Right hindlimb (tissue), 1 donor: ENCODE measurements at places on chromosomes 7 and 10.

GRCh38 chr7:28847681-28848080, 110.4 kb downstream of the TRIL start:
- DNase-seq: peak; percentile 47

DNA sequence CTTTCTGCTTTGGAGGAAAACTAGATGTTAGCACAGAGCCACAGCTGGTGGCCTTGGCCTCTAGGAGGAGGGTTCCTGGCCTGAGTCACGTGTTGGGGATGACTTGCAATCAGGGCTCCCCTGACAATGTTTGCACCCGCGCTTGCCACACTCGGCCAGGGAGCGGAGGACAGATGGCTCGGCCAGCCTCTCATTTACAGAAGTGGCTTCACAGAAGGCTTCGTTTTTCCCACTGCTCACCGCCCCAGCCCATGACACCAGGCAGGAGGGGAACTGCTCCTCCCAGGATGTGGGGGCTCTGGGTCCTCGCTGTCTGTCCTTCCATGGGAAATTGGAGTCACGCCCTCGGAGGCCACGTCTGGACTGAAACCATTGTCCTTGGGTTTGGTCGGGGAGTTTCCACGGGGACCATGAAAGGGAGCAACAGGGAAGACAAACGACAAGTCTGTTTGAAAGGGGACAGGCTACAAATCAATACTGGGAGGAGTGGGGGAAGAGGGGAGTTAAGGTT, 49.6 kb upstream of the UBE3C start:
- no peak for DNase-seq

GRCh38 chr7:39651265-39651664, 27.9 kb downstream of the RALA start:
- no peak for DNase-seq

GRCh38 chr7:107742678-107743566, 1.0 kb upstream of the CBLL1 start:
- no peak for DNase-seq

GRCh38 chr7:50981743-50982142, 199.0 kb upstream of the GRB10 start:
- DNase-seq: no peak

DNA sequence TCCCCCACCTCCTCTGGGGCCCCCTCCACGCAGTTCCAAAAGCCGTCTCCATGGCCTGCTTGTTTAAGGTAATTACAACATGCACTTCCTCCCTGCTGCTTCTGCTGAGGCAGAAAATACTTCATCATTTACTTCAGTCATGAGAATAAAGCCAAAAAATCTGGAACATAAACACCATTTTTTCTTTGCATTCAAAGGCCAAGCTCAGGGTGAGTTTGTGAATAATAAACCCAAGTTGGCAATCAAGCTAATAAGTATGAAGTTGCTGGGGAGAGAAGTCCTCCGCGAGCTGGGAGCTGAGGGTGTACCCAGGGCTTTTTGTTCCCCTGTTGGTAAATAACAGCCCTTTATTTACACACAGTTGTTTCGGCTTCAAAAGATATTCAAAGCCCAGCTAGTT, 70.5 kb downstream of the FAM204A start:
- DNase-seq: no peak

DNA sequence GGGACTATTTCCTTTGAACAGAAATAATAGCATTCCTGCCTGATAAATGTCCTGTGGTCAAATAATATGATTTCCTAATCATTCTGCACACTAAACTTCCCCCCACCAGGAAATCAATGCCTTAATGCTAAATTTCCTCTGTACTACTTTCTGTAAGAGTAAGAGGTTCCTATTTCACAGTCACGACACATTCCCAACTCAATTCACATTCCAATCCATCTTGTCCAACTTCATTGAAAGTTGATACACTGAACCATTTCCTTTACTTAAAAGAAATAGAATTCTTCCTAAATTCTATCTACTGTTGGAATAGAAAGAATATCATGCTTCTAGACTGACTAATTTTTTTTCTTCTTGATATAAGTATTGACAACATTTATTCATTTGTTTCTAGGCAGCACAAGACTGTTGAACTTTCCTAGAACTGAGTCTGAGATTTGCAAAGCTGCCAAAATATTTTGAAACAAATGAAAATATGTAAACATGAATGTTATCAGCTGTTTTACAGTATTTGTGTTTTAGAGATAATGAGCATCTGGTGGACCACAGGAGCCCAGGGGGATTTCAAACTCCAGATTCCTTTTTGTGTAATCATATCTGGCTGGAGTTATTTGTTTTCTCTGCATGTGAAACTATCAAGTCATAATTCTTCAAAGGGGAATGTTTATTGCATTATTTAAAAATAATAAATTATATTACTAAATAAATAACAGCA, 121.5 kb downstream of the TPST1 start:
- DNase-seq: no peak
